ENCODE measurements at places on chromosomes 3 and 15.

DNA sequence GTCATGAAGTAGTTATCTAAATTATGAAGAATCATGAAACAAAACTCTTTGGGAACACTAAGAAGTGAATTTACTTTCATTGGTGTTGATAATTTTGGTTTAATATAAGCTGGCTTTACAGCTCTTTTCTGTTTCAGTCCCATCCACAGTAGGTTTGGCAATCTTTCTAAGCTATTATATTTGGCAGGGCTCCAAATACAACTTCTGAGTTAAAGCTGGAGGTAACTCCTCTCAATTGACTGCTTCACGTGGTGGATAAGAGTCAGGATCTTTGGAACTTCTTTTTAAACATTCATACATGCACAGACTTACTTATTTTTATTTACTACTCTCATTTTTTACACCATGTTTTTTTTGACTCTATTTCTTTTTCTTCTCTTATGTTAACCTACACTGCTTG lies 106.5 kb upstream of the EPHA3 start:
- H3K36me3 ChIP-seq: no peaks in the 10 kb centered on the region
- H3K27ac ChIP-seq: no peak overlapping the region
- no peaks in the 10 kb centered on the region for H3K4me1 ChIP-seq
- H3K27me3 ChIP-seq: no peaks in the 10 kb centered on the region
- DNase-seq: peak; percentile 53

GRCh38 chr3:138862924-138863775 lies 28.4 kb upstream of the PIK3CB start:
- DNase-seq: peak; percentile 56
- no peaks in the 10 kb centered on the region for H3K36me3 ChIP-seq
- no peak overlapping the region for H3K27ac ChIP-seq
- H3K27me3 ChIP-seq: no peaks in the 10 kb centered on the region
- H3K4me3 ChIP-seq: no peak overlapping the region
- H3K4me1 ChIP-seq: peaks cover 6% of the 10 kb centered on the region

DNA sequence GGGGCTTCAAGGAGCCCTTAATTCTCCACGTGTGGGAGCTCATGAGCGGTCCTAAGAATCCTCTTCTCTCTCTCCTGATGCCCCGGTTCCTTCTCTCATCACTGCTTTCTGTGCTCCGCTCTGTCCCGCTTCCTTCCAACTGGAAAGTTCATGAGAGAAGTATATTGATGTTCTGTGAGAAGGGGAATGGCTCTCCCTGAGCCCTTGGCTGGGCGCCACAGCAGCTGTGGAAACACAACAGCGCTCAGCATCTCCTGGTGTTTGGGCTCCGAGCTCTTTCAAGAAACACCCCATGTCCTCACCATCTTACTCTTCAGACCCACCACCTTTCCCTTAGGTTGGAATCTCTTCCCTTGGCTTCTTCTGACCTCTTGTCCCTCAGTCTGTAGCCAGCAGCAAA lies 161.7 kb downstream of the VGLL4 start:
- H3K36me3 ChIP-seq: no peaks in the 10 kb centered on the region
- no peak overlapping the region for H3K4me3 ChIP-seq
- no peaks in the 10 kb centered on the region for H3K27me3 ChIP-seq
- peaks cover 23% of the 10 kb centered on the region for H3K4me1 ChIP-seq
- DNase-seq: no peak

GRCh38 chr3:179541094-179541493 lies 21.6 kb upstream of the ACTL6A start:
- no peak overlapping the region for H3K4me3 ChIP-seq
- no peaks in the 10 kb centered on the region for H3K4me1 ChIP-seq
- no peak overlapping the region for H3K27ac ChIP-seq

- H3K36me3 ChIP-seq: no peaks in the 10 kb centered on the region
- no peak for DNase-seq
- no peaks in the 10 kb centered on the region for H3K27me3 ChIP-seq
- H3K27ac ChIP-seq: no peak overlapping the region
- H3K4me1 ChIP-seq: no peaks in the 10 kb centered on the region
Observed at GRCh38 chr3:191220908-191221307, 21.9 kb downstream of the OSTN start.

DNA sequence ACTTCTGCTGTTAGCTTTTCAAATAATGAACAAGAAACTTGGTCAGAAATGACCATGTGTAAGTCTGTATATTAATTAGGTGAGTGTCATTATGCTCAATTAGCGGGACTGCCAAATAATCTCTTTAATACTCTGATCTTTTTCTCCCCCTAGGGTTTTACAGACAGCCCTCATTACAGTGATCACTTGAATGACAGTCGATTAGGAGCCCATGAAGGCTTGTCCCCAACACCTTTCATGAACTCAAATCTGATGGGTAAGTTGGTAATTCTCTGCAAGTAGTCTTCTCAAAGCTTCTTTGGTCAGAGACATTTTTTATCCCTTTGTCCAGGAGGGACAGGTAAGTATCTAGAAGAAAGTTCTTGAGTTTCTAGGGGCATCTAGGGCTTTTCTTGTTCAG lies 173.2 kb downstream of the TCF12 start:
- DNase-seq: no peak
- no peaks in the 10 kb centered on the region for H3K27me3 ChIP-seq
- H3K4me1 ChIP-seq: no peaks in the 10 kb centered on the region
- H3K36me3 ChIP-seq: no peaks in the 10 kb centered on the region
- H3K27ac ChIP-seq: no peak overlapping the region

- H3K27me3 ChIP-seq: no peaks in the 10 kb centered on the region
- peaks cover 2% of the 10 kb centered on the region for H3K4me1 ChIP-seq
- no peaks in the 10 kb centered on the region for H3K36me3 ChIP-seq
- H3K4me3 ChIP-seq: no peak overlapping the region
- peak overlapping the region; percentile 13 for H3K27ac ChIP-seq
- DNase-seq: peak; percentile 9
Observed at GRCh38 chr3:107263269-107264021, 113.8 kb upstream of the CCDC54 start.
